ENCODE measurements at places on chromosomes 16 and 17.
A peak's percentile ranks its signal among the peaks of the same experiment; 100 is the strongest.

- no peak for DNase-seq
Observed at GRCh38 chr16:65154321-65154720, 32.5 kb upstream of the CDH11 start.

DNA sequence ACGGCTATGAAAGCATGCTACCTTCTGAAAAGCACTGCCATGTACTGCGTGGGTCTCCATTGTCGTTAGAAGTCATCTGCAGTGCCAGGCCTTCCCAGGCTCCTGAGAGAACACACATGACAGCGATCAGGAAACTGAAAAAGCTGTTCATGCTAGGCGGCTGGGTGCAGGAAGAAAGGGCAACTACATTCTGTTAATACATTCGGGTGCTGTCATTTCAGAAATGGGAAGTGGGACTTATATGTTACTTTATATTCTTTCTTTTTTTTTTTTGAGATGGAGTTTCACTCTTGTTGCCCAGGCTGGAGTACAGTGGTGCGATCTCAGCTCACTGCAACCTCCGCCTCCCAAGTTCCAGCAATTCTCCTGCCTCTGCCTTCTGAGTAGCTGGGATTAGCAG lies 19.9 kb downstream of the CFAP20 start:
- no peak for DNase-seq

GRCh38 chr17:38636054-38636453 lies 30.3 kb upstream of the SRCIN1 start:
- no peak for DNase-seq

- no peak for DNase-seq
Observed at GRCh38 chr16:1351215-1351581, 480 bp downstream of the TSR3 start.

- DNase-seq, result no peak
Observed at GRCh38 chr16:9098377-9099090, 7.1 kb downstream of the HAPSTR1 start.

- DNase-seq, result no peak
Observed at GRCh38 chr16:20026361-20027072, 47.2 kb downstream of the GPR139 start.

- DNase-seq, result no peak
Observed at GRCh38 chr16:85461022-85461813, 151.9 kb upstream of the GSE1 start.

DNA sequence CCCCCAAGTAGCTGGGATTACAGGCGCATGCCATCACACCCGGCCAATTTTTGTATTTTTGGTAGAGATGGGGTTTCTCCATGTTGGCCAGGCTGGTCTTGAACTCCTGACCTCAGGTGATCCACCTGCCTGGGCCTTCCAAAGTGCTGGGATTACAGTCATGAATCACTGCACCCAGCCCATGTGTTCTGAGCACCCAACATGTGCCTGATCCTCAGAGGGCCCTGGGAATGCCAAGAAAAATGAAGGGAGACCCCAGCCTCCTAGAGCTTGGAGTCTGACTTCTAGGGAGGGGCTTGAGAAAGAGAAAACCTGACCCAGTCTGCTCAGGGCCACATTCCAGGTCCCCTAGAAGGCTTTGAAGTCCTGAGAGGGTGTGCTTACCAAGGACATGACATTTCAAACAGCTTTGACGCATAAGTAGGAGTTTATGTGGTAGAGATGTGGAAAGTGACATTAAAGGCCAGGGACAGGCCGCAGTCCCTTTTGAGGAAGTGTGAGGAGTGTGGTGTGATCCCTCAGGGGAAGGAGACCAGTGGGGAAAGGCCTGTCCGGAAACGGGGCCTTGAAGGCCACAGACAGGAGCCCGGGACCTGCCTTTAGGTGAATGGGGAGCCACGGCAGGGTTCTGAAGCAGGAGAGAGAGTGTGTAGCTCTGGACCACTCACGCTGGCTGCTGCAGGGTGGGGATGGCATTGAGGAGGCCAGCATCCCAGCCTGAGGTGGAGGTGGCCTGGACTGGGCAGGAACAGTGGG lies 1.1 kb upstream of the CCL22 start:
- DNase-seq, result no peak

GRCh38 chr16:5851393-5851982 lies 753.9 kb upstream of the EEF2KMT start:
- no peak for DNase-seq

DNA sequence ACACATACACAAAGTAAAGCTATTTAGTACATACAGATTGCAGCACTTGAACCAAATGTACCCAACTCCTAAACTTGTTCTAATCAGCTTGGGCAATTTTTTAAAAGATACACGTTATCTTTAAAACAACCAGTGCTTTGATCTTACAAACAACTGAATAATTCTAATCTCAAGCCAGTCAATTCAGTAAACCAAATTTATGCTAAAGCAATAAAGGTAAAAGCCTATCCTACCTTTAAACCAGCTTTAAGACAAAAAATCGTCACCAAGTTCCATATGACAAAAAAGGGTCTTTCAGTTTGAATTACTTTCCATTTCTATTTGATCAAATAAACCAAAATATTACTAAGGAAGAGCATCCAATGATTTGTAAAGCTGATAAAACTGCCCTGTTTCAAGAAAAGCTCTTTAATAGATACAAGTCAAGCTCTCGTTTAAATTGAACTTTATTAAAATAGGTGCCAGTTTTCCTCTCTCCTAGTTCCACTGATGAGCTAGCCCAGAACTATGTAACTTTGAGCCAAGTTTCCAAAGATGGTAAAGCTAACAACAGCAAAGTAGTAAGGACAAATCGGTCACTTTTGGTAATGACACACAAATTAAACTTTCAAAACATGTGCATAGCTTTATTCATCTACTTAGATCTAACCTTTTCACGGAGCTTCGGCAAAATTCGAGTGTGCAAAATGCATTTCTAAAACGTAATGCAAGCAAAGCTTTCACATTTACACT lies 10.2 kb downstream of the CRYBA1 start:
- DNase-seq, result no peak

DNA sequence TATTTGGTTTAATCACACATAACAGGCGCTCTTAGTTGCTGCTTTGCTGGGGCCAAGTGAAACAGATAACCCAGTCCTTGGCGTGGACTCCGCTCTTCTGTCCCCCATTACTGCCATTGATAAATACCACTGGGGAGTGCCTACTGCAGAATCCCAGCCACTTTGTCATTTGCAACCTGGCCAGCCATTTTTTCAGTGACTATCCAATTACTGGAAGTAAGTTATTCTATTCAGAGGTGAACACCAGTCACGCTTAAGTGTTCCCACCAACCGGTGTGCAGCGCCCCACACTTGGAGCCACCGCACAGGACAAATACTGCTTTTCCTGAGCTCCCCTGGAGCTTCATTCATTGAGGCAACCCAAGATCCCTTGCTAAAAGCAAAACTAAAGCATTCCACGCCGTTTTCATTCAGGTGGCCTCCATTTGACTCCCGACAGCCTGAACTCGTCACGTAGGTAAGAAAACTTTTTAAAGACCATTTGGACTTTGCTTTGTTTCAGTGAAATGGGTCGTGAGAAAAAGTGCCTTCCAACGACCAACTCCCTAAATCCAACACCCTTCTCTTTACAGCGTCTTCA lies 1.8 kb downstream of the USP7 start:
- no peak for DNase-seq

DNA sequence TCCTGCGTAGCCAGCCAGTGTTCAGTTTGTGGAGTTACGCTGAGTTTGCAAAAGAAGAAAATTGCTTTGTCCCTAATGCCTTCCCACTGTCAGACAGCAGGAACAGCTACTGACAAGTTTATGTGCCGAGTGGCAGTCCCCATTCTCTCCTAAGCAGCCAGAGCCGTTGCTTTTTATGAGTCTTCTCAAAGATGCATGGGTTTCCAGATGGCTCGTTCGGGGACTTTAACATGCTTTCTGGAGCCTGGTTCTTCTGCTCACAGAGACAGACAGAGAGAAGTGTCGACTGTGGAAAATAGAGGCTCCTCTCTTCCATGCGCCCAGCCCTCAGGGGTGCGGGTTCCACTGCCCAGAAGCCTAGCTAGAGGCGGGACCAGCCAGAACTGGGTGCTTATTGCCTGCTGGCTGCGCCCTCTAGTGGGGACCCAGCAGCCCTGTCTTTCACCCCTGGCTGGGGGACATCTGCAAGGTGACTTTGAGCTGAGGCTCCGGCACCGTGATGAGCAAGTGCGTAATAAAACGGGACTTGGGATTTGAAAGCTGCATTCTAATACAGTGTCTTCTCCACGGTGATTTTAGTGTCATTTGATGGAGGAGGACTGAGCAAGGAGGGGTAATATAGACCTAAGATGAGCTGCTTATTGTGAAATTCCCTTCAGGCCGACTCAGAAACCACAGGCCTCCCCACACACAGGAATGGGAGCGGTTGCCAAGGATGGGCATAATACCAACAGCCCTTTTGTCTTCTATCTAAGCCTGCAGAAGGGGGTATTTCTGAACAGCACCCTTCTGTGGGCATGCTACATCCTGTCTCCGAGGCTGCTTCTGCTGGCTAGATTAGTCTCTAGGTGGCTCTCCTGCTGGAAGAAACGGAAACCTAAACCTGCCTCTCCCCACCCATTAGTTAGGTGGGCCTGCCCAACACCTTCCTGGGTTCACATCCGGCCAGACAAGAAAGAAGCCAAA lies 73.1 kb downstream of the CCDC182 start:
- peak; percentile 76 for DNase-seq

GRCh38 chr16:48326915-48327314 lies 58.3 kb downstream of the SIAH1 start:
- DNase-seq, result no peak

DNA sequence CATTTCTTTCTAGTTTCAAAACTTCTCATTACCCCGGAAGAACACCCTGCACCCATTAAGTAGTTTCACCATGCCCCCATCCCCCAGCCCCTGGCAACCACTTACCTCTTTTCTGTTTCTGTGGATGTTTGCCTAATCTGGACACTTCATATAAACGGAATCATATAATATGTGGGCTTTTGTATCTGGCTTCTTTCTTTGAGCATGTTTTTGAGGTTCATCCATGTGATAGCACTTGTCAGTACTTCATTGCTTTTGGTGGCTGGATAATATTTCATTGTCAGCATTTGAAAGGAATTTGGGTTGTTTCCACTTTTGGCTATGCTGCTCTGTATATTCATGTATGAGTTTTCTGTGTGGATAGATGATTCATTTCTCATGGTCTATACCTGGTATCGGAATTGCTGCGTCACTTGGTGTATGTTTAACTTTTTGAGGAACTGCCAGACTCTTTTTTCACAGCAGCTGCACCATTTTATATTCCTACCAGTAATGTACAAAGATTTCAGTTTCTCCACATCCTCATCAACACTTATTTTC lies 30.0 kb upstream of the SLC5A10 start:
- no peak for DNase-seq

DNA sequence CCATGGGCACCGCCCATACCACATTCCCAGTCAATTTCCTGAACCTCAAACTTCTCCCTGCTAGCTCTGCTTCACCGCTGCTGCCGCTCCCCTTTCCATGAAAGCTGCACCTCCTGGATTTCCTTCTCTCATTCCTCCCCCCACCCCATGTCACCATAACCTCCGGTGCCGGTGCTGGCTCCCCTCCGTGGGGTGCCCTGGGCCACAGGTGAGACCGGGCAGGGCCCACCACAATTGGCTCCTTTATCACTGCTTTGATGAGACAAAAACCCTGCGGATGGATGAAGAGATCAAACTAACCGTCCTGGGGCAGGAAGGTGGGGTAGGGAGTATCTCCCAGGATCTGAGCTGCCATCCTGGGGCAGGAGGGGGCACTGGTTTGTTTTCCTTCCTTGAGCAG lies 111.3 kb upstream of the LHX1 start:
- DNase-seq, result no peak

DNA sequence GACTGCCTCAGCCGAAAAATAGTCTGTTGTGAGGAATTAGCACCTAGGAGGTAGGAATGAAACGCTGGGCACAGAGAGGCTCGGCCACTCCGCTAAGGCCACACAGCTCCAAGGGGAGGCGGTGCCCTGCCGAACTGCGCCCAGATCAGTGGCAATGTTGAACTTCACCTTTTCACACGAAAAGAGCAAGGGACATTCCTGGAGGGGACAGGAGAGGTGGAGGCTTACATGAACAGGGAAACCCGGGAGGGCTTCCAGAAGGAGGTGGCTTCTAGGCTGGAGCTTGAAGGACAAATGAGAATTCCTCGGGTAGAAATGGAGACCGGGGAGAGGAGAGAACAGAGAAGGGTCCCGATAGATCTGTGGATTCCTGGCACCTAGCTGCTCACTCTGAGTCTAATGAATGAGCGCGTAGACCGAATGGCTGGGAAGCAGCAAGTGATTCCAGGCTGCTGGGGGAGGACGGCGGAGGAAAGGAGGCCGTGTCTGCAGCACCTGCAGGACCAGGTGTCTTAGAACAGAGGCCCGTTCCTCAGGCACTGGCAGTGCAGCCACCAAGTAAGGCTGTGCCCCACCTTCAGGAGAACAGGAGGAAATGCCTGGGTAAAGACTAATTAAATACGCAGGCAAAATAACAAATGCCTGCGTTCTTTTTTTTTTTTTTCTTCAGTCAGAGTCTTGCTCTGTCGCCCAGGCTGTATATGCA lies 722 bp upstream of the SLC38A10 start:
- peak; percentile 69 for DNase-seq

- DNase-seq, result peak; percentile 39
Observed at GRCh38 chr17:4433515-4434031, at the start of gene SPNS3. TSS of gene SPNS3 (plus strand) at chr17:4433940. CDS start at chr17:4433968, 28 bp downstream.

GRCh38 chr17:42792545-42792944 lies 6.0 kb downstream of the COA3 start:
- no peak for DNase-seq

DNA sequence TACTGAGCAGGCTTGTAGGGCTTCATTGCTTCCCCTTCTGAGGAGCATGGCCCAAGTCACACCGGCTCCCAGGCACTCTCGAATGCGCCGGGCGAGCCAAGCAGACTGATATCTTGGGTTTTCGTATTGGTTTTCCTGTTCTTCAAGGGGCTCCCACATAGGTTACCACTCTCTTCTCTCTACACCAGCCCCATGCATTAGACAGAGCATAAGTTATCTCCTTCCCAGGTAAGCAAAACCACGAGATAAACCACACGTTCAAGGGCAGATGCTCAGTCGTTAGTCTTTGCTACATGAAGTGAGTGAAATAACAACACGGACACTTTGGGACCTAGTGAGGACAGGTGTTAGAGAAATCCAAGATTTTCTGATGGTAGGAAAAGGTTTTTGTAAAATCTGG lies 211.2 kb downstream of the ABCC12 start:
- no peak for DNase-seq

DNA sequence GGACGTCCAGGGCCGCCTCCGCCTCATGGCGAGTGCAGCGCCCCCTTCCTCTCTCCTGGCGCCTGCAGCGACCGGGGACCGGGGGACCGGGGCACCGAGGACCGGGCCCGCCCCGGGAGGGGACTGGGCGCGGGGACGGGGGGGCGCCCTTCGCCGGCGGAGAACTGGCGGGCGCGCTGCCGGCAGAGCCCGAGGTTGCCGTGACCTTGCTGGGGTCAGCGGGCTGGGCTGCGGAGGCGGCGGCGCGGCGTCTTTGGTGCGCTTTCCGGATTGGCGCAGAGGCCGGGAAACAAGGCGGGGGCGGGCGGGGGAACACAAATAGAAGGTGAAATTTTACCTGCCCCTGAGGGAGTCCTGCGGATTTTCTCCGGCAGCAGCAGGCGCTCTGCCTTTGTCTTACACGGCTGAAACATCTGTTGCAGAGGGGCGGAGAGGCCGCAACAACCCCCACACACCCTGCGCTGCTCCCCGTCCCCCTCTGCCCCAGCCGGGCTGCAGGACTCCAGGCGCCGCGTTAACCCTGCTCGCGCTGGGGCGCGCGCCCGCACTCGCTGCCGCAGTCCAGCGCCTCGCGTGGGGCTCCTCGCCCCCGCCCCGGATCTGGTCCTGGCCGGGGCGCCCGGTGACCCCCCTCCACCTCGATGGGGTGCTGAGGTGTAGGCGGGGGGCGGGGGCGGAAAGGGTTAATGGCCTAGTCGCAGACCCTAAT lies 53.5 kb downstream of the SREBF1 start:
- peak; percentile 78 for DNase-seq

GRCh38 chr17:75073618-75074047 lies 14.1 kb upstream of the SLC16A5 start:
- no peak for DNase-seq

Data from CD4-positive, alpha-beta T cell treated with Interleukin-17A for 4 hours (primary cell).